ENCODE measurements at places on chromosomes 16 and 17.
A peak's percentile ranks its signal among the peaks of the same experiment; 100 is the strongest.

GRCh38 chr16:50121278-50121677, 31.8 kb upstream of the TENT4B start:
- DNase-seq: no peak

- no peak for DNase-seq
Measured at GRCh38 chr16:11621539-11621919, 34.8 kb upstream of the LITAF start.

DNA sequence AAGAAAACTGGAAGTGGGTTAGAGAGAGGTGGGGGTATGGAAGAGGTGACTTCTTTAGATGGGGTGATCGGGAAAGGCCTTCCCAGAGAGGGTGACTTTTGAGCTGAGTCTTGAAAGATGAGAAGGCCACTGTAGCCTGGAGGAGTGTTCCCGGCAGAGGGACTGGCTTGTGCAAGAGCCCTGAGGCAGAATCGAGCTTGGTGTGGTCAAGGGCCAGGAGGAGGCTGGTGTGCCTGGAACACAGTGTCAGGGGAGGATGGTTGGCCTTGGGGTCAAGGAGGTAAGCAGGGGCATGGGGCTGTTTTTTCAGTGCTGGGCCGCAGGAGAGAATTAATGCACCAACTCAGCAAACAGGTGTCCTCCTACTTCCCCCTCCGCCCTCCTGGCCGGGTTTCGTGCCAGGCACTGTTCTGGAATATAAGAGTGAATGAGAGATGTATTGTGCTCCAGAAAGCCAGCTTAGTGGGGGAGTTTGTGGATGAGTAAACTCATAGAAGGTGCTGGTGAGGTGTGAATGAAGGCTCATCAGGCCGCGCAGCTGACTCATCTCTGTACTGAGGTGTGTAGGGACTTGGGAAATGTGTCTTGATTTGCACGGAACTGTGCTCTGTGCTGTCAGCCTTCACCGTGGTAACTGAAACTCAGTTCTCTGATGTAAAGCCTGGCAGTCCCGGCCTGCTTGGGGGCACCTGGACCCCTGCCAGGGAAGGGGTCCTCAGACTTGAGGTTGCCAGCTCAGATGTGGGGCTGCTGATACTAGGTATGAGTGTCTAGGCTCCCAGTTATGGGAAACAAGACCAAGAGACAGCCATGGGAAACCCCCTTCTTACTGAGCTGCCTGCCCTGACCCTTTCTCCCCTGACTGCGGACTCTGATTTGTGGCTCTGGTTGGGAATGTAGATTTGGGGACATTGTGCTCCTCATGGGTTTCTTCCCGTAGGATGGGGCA, 15.3 kb downstream of the KSR1 start:
- no peak for DNase-seq

DNA sequence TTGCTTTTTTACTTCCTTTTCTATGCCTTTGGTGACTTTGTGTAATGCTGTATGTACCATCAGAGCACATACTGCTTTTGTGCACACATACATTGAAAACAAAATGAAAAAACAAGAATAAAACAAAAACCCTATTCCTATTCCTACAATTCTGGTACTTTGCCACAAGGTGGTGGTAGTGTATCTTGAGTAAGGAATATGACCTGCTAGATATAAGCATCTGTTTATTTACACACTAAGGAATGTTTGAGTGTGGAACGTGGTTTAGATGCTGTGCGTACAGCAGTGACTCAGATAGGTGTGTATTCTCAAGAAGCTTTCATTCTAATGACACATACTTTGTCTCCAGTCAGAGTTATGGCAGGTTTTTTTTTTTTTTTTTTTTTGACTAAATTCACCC, 606.2 kb downstream of the WWOX start:
- no peak for DNase-seq

DNA sequence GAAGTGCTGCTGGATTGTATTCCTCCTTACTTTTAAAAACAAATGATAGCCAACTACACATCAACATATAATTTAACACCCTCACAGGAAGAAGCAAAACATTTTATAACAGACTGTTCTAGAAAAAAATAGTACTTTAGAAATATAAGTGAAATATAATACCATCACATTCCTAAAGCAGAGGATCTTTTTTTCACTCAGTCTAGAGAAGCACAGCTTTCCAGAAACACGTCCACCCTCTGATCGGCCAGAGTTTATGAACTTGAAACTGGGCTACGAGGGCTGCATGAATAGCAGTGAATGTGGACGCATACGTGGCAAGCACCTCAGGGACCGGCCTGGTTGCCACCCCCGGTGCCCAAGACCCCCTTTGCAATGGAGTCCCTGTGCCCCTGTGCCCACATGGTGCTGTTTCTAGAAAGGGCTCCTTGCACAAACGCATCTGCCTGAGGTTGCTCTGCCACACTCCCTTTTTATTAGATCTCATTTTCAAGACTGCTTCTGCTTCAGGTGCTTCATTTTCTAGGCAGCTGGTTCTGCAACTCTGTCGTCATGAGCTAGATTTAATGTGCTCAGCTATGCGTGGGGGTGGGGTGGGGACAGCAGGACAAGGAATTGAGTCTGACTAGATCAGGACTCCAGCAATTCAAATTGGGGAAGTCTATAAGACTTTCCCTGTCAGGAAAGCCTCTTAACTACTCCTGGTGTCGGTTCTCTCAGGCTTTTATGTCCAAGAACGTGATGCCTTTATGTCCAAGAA, 29.1 kb upstream of the ERN1 start:
- DNase-seq: no peak

DNA sequence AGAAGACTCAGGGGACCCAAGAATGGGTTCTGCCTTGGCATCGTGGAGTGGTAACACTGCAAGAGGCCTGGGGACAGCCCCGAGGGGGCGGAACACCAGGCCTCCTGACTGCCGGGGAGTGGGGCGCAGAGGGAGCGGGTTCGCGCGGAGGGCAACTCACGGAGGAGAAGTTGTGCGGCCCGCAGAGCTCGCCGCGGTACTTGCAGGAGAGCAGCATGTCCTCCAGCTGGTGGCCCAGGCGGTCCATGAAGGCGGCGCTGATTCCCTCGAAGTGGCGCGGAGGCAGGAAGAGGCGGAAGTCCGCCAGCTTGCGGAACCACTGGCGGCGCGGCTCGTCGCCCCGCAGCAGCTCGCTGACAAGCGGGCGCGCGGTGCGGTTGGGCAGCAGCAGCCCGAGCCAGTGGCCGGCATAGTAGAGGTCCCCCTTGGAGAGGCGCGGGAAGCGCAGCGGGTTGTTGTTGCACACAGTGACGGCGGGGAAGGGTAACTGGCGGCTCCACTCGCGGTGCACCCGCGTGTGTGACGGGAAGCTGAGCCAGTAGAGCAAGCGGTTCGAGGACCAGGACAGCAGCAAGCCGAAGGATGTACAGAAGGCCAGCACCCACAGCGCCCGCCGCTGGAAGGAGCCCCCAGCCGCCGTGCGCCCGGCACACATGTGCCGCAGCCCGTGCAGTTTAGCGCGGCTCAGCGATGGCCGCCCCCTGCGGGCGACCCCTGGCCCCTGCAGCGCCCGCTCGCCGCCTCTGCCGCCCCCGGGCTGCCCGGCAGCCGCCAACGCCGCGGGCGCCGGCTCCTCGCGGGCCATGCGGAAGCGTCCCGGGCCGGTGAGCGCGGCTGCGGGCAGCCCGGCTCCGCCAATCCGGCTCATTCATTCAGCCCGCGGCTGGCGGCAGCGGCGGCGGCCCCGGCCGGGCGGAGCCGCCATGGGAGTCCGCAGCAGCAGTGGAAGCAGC, 1.6 kb downstream of the ASIC2 start:
- DNase-seq: no peak

DNA sequence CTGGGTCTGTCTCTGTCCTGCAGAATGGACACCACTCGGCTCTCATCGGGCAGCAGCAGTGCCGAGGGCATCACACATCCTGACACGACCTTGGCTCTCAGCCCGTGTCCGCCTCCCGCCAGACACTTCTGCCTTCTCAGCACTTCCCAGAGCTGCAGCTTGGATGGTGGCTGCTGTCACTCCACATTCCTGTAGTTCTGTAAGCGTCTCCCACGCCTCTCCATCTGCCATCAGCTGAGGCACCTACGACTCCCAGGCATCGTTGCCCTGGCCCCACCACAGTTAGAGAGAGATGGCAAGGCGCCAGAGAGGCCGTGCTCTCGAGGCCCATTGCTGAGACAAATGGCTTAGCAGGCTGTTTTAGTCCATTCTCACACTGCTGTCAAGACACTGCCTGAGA, 195.9 kb upstream of the CHMP6 start:
- no peak for DNase-seq

GRCh38 chr17:49976163-49976827, 7.3 kb downstream of the DLX4 start:
- DNase-seq: no peak

GRCh38 chr17:40951011-40951622, 13.7 kb upstream of the KRT23 start:
- DNase-seq: no peak

DNA sequence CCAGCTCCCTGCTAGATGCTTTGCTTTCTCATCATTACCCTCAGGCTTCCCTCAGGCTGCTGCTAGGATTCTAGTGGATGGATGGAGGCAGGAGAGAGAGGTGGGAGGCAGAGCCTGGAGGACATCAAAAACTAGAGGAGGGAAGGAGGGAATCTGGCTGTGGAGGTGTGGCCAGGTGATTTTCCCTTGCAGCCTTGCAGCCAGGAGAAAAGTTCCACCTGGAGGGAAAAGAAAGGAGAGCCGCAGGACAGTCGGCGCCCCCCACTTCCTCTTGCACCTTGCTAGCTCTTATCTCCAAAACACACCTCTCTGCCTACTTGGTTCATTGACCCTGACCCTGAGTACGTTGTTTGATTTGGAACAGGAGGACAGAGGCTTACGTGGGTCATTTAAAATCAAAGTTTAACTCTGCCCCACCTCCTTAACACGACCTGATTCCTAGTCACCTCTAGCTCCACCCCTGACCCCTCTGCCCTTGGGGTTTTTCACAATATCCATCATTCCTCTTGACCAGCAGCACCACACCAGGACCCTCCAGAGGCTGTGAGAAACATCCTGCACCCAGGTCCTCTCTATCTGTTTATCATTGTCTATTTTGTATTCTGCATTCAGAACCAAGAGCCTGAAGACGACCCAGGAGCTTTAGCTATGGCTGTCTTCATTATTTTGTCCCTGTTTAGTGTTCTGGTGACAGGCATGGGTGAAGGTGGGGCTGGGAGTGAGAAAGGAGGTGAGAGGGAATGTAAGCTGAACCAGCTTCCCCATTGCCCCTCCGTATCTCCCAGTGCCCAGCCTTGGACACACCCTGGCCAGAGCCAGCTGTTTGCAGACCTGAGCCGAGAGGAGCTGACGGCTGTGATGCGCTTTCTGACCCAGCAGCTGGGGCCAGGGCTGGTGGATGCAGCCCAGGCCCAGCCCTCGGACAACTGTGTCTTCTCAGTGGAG, 15.9 kb downstream of the AOC3 start:
- no peak for DNase-seq

- no peak for DNase-seq
Measured at GRCh38 chr17:10035885-10036284, 130.8 kb upstream of the RCVRN start.

- peak; percentile 25 for DNase-seq
Measured at GRCh38 chr16:81261049-81261648, 22.7 kb downstream of the BCO1 start.

GRCh38 chr17:37098910-37099664, 150.3 kb downstream of the AATF start:
- no peak for DNase-seq

GRCh38 chr17:38554430-38555350, 51.1 kb downstream of the SRCIN1 start:
- DNase-seq: no peak

- DNase-seq: no peak
Measured at GRCh38 chr17:79612468-79613194, 1.8 kb upstream of the RBFOX3 start.

- DNase-seq: no peak
Measured at GRCh38 chr16:73697336-73697735, 599.3 kb upstream of the PSMD7 start.

- no peak for DNase-seq
Measured at GRCh38 chr17:32863559-32863958, 13.4 kb downstream of the MYO1D start.

DNA sequence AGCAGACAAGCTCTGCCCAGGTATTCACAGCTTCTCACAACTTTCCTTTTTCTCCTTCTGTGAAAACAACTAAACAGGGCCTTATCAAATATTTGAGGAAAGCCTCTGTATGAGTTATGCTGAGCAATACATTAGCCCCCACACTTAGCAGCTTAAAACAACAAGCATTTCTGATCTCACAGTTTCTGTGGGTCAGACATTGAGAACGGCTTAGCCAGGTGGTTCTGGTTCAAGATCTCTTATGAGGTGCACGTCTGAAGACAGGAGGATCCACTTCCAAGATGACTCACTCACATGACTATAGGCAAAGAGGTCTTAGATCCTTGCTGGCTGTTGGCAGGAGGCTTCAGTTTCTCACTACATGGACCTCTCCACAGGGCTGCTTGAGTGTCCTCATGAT, 181.4 kb upstream of the WSCD1 start:
- DNase-seq: no peak

GRCh38 chr17:31131299-31131698, 36.5 kb downstream of the NF1 start:
- no peak for DNase-seq

- no peak for DNase-seq
Measured at GRCh38 chr17:75109046-75109406, 743 bp upstream of the ARMC7 start.

DNA sequence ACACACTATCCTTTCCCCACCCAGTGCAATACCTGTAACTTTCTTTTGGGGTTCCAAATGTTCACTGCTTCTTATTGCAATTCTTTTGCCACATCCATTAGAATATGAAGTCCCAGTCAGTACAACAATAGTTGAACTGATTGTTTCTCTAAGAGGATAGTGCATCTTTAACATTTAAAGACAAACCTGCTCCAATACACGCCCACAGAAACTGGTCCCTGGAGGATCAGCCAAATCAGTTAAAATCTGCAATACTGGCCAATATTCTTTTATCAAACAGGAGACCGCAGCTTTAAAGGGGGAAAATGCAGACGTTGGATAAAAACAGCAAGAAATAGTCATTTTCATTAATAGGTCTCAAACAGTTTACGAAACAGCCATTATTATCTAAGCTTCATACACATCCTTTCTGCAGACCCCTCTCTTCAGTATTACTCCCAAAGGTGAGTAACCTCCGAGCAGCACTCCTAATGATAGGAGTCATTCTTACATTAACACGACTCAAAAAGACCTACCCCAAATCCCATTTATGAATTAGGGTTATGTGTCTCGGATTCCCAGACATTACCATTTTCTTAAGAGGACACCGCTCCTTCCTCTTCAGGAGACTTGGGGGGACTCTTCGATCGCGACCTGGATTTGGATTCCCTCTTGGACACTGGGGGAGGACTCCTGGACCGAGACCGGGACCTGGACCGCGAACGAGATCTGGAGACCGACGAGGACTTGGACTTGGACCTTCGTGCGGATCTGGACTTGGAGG, 1.4 kb downstream of the SRSF2 start:
- DNase-seq: no peak
